Stimulated activated CD4-positive, alpha-beta T cell treated with anti-CD3 and anti-CD28 coated beads, Interleukin-4, amount 100 ng/mL, for 4 hours (primary cell): ENCODE measurements at places on chromosomes 16 and 17.

DNA sequence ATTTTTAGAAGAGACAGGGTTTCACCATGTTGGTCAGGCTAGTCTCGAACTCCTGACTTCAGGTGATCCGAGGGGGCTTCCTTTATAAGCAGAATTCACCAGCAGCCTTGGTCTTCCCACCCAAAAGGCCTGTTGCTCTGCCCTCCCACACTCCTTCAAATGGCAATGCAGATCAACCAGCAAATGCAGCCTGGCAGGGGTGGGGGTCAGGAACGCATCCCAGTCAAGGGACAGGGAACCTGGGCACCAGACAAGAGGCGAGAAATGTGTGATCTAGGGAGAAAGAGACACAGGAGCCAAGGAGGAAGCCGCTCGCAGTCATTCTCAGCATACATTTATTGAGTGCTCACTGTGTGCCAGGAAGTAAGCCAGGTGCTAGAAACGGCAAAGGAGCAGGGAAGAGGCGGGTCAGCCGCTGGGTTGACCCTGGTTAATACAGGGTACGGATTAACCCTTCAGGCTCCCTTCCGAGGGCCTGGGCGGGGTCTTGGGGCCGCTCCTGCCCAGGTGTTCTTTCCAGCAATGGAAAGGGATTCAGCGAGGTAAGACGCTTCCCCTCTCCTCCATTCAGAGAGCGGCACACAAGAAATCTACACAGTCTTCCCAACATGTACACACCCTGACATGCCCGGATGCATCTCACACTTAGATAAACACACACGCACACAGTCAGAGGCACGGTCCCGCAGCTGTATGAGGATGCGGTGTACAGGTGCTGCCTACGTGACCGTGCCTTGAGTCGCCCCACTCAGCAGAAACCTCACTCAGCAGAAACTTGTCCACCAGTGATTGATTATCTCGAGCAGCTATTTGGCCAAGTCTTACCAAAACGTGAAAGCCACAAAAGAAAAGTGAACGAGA lies 6.6 kb upstream of the PITPNA start:
- no peak for DNase-seq

DNA sequence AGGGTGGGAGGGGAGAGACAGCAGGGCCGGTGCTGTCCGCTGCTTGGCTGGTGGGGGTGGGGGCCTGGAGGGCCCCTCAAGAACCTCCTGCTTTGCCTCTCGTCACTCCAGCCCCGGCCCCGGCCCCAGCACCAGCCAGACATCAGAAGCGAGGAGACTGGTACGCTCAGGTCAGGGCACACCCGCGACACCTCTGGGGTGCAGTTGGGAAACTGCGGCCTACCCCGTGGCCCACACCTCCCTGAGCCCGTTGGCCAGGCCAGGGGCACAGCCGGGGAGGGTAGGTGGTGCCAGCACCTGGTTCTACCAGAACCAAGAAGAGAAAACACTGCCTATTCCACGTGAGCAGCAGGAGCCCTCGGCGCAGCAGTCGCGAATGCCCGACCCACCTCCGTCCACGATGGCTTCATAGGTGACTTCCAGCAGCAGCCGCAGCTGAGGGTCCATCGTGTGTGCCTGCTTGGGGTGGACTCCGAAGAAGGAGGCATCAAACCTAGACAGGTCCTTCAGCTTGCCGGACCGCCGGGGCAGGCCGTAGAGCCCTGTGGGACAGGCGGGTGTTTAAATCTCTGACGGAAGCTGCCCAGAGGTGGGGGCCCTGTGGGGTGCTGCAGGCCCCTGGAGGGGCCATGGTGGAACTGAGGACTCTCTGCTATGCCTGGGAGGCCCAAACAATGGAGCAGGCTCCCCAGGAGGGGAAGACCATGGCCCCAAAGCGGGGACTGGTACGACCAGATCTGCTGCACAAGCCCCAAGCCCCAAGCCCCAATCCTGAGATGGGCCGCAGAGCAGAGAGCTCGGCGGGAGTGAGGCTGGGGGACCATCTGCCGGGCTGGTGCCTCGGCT lies 2.9 kb downstream of the FASN start:
- no peak for DNase-seq

- DNase-seq = no peak
These were observed 36.3 kb upstream of the CDH1 start for GRCh38 chr16:68700831-68701230.

GRCh38 chr17:228951-229708 lies 47.7 kb upstream of the DOC2B start:
- no peak for DNase-seq

DNA sequence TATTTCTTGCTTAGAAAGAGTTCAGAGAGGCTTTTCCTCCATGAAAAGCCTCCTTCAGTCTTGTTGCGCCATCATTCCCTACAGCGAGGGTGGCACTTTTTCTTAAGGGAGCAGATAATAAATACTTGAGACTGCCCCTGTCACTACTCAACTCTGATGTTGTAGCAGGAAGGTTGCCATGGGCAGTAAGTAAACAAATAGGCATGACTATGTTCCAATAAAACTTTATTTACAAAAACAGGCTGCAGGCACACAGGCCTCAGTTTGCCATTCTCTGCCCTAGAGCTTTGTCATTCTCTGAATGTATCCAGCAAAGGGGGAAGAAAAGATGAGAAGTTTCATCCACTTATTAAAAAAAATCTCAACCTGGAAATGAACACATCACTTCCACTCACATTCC lies 60.4 kb downstream of the MYOCD start:
- no peak for DNase-seq

DNA sequence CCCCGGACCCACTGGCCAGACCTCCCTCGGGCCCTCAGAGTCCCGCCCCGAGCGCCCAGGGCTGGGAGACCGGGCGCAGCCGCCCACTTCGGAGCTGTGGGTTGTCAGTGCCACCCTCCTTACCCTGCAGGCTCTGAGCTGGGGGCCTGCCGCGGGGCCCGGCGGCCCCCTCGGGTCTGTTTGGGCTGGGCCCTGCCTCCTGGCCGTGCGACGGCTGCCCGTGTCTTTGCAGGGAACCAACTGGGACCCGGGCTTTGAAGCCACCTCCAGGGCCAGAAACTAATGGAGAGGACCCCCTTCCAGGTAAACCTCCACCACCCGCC lies 443 bp downstream of the TEDC2 start:
- no peak for DNase-seq

DNA sequence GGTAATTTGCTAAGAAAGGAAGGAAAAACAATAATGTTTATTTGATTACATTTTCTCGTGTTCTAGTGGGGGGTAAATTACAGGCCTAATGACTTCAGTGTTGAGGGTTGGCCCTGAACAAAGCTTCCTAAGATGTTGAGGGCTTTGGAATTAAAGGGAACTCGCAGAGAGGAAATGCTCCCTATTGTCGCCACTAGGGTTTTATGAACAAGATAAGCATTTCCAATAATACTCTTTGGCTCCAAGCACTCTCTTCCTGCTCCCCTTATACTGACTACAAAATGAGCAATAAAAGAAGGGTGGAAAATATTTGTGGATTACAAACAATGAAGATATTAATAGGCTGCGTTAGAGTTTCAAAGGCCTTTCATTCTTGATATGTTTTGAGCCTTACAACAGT lies 363.6 kb downstream of the HS3ST3B1 start:
- no peak for DNase-seq

DNA sequence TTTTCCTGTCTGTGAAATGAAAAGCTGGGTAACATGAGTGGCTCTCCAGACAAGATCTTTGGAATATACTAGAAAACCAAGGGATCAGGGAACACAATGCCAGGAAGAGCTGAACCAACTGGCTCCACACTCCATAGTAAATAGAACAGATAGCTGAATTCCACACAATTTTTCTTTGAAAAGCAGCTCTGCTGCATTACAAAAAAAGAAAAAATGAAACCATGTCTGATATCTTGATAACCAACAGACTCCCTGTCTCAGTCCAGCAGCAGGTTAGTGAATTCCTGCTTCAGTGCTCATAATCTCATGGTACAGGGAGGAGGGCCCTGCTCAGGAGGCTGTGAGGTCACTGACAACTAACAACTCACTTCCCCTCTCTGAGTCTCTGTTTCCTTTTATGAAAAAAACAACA lies 97.1 kb downstream of the CDH11 start:
- no peak for DNase-seq

DNA sequence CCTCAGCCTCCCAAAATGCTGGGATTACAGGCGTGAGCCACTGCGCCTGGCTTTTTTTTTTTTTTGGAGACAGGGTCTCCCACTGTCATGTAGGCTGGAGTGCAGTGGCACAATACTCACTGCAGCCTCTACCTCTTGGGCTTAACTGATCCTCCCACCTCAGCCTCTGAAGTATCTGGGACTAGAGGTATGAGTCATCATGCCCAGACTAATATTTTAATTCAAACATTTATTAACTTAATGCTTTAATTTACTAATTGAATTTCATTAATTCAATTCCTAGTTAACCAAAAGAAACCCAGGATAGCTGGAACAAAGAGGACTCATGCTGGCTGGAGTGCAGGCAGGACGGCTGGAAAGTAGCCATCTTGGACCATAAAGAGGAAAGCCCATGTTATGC lies 14.0 kb upstream of the KPNB1 start:
- DNase-seq = no peak

DNA sequence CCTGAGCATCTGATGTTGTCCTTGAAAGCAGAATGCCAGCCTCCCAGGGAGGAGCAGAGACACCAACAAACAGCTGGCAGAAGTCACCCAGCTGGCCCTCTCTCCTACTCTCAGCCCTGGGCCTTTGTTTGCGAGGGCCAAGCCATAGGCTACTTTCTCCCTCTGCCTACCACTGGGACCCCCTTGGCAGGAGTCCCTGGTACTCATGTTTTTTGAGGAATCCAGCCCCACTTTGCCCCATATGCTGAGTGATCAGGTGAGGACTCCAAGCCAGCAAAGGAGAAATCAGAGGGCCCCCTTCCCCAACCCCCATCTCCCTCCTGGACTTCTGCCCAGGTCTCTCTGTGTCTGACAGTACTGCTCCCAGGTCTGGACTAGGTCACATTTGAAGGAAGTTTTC lies 121.9 kb downstream of the USP31 start:
- DNase-seq = no peak

DNA sequence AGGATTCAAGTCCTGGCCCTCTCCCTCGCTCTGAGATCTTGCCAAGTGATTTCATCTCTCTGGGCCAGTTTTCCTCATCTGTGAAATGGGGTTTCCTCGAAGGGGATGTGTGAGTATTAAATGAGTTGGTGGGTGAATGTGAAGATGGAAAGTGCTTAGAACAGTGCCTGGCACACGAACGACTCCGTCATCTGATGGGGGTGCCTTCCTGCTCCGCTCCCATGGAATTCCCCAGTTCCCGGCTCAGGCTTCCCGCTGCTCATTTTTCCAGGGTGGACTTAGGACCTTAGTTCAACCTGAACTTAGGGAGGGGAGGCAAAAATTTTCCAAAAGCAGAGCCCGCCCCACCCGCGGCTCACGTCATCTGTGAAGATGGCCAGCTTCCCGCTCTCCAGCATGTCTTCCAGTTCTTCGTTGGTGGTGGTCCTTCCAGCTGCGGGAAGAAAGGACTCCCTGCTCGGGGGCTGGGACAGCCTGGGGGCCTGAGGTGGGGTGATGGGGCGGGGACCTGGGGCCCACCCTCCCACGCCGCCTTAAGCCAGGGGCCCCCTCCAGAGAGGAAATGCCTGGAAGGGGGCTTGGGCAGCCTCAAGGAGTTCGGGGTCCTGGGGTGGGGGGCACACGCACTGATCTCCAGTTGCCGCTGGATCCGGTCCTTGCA lies 11.4 kb downstream of the HSD3B7 start:
- no peak for DNase-seq

DNA sequence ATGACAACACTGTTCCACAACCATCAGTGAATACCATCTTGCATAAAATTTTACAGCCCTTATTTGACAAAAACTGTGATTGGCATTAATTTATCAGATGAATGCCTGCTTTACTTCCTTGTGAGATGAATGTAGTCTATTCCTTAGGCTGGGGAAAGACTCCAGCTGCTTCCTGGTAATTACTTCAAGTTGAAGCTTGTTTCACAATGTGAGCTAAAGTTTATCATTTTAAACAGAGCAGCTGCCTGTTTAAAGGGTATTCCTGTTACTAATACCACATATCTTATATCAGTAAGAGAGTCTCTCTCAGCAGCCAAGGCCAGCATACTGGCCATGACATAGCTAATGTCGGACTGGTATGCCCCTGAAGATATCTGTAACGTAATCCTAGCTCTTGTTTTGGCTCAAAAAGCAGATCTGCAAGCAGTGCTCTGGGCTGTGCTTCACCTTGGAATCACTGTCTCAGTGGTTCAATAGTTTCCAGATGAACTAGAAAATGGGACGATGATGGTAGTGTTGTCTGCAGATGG lies 13.2 kb upstream of the ARL2BP start:
- no peak for DNase-seq

GRCh38 chr16:12771341-12771798 lies 32.3 kb downstream of the CPPED1 start:
- DNase-seq = no peak

- no peak for DNase-seq
These were observed 36.6 kb downstream of the PHLPP2 start for GRCh38 chr16:71687861-71688260.

DNA sequence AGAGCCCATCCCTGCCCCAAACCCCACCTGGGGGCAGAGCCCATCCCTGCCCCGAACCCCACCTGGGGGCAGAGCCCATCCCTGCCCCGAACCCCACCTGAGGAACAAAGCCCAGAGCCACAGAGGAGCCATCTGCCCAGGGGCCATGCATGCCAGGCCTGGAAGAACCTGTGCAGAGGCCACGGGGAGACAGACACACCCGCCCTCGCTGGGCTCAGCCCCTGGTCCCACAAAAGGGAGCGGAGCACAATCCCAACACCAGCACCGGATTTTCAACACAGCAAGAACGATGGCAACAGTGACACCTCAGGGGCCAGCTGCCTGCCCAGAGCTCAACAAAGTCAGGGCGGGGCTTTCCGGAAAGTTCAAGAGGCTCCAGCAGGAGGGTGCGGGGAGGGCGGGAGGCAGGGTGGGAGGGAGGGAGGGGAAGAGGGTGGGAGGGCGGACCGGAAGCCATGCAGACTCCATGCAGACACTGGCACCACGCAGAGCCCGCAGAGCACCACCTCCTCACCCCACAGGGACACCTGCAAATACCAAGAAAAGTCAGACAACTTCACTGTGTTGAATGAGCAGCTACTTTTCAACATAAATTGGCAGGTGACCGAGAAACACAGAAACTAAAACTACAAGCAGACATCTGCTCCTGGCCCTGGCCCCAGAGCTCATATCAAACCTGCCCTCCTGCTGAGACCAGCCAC lies 27.9 kb upstream of the C16orf95 start:
- peak; percentile 37 for DNase-seq
